ENCODE measurements at places on chromosomes 7 and 10.

- peak; percentile 26 for DNase-seq
Observed at GRCh38 chr10:31083765-31084184, 52.1 kb upstream of the ZNF438 start.

GRCh38 chr7:154804449-154804848 is 198.5 kb downstream of the PAXIP1 start:
- DNase-seq, result no peak

- no peak for DNase-seq
Observed at GRCh38 chr10:10055656-10056442, 961.8 kb upstream of the CELF2 start.

GRCh38 chr10:1158066-1158465 is 101.9 kb downstream of the WDR37 start:
- DNase-seq, result no peak

DNA sequence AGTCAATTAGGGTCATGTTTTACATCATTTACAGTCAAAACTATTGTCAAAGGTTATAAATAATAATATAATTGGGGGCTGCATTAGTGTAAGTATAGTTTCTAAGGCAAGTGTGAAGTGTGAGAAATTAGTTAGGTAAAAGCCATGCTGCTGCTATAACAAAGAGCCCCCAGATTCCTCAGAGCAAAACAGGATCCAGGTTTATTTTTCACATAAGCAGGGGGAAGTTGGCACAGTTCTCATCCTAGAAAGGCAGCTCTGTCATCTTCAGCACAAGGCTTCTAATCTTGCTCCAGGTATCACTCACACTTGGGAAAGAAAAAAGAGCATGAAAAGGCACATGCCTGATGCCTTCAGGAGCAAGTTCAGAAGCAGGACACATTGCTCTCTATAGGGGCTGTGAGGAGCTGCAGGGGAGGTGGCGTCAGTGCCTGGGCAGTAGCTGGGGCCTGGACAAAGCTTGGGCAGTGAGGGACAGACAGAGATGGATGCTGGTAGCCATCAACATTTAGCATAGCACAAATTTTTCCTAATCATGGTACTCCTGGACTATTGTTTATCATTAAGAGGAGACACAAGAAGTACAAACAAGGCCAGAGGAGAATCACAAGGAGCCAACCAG is 170.6 kb downstream of the PKD1L1 start:
- no peak for DNase-seq

- no peak for DNase-seq
Observed at GRCh38 chr7:2577914-2578680, 19.3 kb downstream of the IQCE start.

GRCh38 chr10:110859973-110860376 is 11.8 kb upstream of the PDCD4 start:
- no peak for DNase-seq

DNA sequence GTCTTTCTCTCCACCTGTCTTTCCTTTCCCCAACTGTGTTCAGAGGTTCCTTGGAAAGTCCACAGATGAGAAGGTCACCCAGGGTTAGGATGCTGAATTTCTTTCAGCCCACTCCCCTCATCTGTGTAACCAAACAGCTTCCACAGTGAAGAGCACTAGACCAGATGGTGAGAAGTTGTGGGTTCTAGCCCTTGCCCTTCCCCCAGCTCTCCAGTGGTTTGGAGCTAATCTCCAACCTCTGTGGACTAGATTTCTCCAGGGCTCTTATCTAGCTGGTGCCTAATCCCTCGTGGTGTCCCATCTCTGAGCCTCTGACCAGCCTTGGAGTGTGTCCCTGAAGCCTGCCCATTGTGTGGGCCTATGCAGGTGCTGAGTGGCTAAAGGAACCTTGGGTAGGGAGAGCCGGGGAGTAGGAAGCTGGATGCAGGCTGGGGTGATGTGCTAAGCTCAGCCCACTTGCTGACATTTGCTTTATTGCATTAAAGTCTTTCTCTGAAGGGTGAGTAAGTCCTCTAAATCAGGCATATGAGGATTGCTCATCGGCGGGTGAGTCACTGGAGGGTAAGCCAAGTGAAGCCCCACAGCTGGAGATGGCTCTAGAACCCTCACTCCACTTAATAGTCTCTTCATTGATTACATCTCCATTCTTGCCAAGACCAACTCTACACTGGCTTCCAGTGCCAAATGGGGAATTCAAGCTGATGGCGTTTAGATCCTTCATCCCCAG is 14.9 kb downstream of the DUSP5 start:
- DNase-seq, result no peak

DNA sequence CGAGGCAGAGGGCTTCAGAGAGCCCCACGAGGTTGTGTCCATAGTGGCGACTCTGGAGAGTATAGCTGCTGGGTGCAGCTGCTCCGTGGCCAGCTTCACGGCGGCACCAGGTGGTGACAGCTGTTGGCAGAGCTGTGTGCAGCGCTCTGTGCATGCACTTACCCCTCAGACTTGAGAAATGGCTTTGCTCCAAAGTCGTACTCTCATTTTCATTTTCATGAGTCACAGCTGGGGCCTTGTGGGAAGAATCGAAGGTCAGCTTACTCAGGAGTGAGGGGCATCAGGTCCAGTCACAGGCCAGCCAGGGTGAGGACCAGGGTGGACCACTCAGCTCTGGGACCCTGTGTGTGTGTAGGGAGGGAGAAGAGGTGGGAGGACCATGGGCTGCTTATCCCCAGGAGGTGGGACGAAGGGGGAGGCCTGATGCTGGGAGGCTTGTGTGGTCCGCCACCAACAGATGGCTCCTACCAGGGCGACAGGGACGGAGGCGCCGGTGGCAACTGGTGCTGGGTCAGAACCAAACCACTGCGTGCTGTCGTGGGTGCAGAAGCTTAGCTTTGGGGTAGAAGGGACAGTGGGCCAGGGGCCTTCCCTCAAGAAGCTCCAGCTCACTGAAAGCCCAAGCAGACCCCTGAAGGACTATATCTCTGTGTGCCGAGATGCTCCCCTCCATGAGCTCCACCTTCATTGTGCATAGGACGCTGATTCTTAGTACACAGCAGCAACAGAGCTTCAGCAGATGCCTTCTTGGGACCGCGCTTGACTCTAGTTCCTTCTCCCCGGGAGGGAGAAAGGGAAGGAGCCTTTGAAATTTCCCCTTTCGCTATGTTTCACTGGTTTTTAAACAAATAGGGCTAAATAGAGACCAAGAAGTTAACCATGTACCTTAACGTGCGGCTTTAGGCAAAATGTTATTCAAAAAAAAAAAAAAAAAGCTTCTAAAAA is 225.0 kb downstream of the CELF2 start:
- no peak for DNase-seq

DNA sequence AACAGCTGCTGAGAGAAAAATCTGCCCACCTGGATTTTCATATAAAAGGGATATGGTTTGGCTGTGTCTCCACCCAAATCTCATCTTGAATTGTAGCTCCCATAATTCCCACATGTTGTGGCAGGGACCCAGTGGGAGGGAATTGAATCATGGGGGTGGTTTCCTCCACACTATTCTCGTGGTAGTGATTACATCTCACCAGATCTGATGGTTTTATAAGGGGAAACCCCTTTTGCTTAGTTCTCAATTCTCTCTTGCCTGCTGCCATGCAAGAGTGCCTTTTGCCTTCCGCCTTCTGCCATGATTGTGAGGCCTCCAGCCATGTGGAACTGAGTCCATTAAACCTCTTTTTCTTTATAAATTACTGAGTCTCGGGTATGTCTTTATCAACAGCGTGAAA is 20.8 kb upstream of the MKI67 start:
- DNase-seq, result no peak

DNA sequence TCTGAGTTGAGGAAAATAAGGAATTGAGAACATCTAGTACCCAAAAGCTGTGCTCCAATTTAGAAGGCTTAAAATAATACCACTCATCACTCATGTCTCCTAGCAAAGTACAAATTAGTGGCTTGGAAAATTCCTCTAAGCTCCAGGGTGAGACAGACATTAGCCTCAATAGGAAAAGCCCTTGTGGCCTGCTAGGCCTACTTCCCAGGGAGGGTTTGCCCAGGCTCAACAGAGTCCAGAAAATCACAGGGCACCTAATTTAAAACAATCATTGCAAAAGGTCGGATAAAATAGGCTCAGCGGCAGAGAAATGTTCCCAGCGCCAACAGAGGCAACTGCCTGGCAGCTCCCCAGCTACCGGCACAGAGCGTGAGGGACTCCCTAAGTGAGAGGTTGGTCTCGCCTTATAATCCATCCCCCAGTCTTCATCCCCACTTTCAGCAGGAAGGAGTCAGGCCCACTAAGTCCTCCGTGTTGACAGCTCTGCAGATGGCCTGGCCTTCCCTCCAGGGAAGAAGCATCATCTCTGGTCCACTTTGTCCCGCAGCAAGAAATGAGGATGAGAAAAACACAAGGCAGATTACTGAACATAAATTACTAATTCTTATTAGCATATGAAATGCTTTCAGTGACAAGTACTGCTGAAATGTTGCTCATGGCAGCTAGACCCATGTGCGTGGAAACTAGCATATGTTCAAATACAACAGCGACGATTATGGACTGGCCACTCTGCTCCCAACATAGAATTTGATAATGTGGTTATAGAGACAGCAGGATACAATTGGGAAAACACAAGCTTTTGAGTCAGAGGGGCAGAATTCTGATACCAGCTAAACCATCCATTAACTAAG is 1177.7 kb upstream of the AUTS2 start:
- DNase-seq, result no peak

DNA sequence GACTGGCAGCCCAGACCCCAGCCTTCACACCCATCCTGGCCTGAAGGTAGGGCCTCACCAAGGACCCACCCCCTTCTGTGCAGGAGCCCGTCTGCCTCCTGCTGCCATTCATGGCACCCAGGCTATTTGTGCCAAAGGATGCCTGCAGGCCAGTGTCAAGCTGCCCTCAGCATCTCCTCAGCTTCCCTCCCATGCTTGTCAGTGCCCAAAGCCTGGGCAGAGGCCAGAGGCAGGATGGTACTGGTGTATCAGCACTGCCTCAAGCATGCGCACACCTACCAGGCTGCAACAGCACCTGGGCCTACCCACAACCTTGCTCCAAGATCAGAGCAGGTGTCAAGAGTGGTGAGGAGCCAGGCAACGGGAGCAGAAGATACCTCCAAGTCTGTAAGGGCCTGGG is 27.6 kb downstream of the SFTPA1 start:
- no peak for DNase-seq

- DNase-seq, result no peak
Observed at GRCh38 chr7:135711139-135711469, 16.9 kb downstream of the SLC13A4 start.

DNA sequence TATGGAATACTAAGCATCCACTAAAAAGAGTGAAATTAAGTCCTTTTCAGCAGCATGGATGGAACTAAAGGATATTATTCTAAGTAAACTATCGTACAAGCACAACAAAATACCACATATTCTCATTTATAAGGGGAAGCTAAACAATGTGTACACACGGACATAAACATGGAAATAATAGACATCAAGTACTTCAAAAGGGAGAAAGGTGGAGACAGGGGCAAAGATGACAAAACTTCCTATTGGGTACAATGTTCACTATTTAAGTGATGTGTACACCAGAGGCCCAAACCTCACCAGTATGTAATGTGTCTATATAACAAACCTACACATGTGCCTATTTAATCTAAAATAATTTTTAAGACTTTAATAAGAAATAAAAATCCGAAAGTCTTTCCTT is 2.2 kb upstream of the AKR1C4 start:
- no peak for DNase-seq

DNA sequence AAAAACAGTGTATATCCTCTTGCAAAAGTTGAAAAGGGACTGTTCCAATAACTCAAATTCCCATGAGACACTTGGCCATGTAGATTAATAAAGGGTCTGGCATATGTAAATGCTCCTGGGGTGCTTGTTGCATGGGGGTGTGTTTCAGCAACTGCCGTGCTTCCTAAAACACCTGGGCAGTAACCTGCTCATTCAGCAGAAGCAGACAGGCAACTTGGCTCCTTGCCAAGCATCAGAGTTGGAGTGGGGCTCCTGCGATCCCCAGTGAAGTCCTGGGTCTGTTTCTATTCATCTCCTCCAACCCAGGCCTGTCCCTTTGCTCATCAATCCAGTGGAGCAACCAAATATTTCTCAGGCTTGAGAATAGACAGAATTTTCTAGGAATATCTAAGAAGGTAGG is 42.2 kb upstream of the ADAM12 start:
- DNase-seq, result no peak

- no peak for DNase-seq
Observed at GRCh38 chr10:100984672-100985177, 2.6 kb downstream of the MRPL43 start.

- DNase-seq, result no peak
Observed at GRCh38 chr10:70891627-70892026, 3.3 kb upstream of the PCBD1 start.

DNA sequence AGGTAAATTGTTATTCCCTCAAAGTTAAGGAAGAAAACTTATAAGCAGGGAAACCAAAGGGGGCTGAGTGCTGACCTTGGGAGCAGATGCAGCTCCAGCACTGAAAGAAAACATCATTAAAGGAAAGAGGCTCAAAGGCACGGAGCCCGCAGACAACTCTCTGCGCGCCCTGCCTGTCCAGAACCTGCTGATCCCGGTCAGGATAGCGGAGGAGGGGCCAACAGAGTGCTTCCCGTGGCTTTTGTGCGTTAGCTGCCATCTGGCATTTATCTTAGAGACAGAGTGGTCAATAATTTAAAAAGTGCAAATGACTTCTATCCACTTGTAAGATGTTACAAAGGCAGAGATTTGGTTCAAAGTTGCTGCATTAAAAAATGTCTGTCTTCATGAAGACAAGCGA is 162.1 kb downstream of the FANK1 start:
- no peak for DNase-seq

DNA sequence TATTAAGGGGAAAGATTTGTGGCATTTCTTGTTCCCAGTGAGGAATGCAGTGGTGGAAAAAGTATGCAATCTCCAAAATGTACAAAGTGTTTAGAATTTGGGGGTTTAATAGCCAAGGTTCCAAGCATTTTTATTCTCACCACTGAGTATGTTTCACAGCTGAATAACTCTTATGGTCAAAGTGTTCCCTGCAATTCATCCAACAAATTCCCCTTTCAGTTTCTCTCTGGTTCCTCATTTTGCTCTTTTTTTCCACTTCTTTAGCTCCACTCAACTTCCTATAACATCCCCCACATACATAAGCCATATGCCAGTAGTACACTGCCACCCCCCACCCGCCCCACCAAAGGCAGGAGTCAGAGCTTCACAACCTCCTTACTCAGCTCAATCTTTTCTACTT is 4.6 kb downstream of the HECW1 start:
- no peak for DNase-seq
